ENCODE measurements at places on chromosomes 3 and 15.

DNA sequence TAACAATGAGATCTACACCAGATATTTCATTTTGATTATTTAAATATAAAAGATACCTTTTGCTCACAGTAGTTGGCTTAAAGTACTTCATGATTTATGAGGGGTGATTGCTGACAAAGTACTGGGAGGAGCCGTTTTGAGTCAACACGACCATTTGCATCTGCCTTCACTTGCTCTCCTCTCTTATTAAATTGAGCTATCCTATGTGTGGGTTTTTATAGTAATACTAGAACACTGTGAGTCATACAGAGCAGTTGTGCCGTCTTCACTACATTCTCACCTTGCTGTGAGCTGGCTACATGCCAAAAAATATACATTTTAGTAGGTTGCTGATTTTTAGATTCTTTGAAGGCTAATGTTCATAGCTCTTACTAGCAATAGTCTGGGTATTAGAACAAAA is 161.2 kb downstream of the ALCAM start:
- peak; percentile 21 for DNase-seq

- DNase-seq: no peak
Observed at GRCh38 chr3:122263058-122263457, 62.0 kb upstream of the CSTA start.

- DNase-seq: no peak
Observed at GRCh38 chr15:41806291-41807181, 21.4 kb upstream of the JMJD7 start.

DNA sequence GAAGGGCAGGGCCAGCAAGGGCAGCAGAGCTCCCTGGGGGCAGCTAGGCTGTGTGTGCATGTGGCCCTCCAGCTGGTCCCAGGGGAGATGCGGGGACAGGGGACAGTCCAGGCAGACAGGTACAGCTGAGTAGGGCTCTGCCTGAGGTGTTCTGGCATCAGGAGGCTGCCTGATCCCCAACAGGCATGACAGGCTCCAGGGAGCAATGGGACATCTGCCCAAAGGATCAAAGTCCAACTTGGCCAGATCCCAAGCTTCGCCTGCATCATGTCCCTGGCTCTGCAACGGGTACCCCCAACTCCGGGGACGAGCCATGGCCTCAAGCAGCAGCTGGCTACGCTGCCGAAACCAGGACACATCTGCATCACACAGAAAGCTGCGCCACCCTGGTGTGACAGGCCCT is 21.8 kb downstream of the ATRIP start:
- no peak for DNase-seq

DNA sequence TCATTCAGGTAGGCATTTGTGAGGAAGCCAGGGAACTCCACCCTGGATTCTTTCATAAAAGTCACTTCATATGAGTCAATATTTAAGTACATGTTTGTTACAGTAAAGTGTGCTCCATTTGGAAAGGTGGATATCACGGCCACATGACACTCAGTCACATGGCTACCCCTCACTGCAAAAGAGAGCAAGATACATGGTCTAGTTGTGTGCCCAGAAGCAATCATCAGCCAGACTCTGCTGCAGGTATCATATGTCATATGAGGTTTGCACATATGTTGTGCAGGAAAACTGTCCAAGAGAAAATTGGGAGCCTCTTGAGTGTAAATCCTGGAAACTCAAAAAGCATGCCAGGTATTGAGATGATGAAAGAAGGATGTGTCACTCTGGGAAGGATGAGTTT is 55.0 kb upstream of the NMNAT3 start:
- no peak for DNase-seq

DNA sequence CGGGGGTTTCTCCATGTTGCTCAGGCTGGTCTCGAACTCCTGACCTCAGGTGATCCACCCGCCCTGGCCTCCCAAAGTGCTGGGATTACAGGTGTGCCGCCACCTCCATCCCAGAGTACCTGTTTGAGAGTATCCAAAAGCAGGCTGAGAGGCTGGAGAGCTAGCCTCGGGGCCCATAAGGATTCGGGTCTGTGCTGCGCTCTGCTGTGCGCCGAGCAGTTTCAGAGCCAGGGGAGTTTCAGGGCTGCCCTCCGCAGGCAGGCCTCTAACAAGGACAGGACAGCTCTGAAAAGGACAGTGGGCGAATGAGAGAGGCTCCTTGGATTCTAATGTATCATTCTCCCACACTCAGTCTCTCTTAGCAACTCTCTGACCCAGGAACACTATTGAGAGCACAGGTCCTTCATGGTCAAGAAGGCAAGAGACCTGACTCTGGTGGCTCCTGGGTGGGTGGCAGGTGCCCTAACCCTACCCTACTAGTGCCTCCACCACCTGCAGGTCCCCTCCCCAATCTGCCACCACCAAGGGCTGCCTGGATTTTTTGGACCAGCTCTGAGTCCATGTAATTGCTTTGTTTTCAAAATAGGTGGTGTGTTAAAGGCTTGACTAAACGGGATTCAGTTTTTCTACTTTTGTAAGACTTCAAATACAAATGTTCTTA is 27.8 kb downstream of the MAGEF1 start:
- no peak for DNase-seq

DNA sequence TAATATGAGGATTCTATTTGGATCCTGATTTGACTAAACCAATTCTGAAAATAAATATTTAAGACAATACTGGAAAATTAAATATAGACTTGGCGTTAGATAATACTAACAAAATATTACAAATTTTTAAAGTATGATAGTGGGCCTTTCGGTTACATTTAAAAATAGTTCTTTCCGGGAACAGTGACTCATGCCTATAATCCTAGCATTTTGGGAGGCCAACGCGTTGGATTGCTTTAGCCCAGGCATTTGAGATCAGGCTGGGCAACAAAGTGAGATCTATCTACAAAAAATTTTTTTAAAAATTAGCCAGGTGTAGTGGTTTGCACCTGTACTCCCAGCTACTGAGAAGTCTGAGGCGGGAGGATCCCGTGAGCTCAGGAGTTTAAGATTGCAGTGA is 30.3 kb upstream of the GADL1 start:
- DNase-seq: no peak

- DNase-seq: no peak
Observed at GRCh38 chr3:149384911-149385321, 7.5 kb upstream of the TM4SF1 start.

DNA sequence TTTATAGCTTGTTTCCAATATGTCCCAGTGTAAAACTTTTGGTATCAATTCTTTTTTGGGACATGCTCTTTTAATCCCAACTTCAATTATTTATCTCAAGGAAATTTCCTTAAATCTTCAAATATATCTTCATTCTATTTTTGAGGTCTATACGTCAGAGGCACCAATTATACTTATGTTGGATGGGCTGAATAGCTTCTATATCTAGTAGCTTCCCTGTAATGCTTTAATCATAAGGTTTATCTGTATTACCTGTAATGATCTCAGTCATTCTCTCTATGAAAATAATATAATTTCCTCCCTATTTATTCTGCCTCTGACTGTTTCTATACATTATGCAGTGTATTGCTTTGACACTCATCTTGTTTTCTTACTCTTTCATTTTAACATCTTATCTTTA is 29.9 kb upstream of the MCCC1 start:
- DNase-seq: no peak

- DNase-seq: no peak
Observed at GRCh38 chr3:4376499-4376898, 73.3 kb downstream of the SETMAR start.

DNA sequence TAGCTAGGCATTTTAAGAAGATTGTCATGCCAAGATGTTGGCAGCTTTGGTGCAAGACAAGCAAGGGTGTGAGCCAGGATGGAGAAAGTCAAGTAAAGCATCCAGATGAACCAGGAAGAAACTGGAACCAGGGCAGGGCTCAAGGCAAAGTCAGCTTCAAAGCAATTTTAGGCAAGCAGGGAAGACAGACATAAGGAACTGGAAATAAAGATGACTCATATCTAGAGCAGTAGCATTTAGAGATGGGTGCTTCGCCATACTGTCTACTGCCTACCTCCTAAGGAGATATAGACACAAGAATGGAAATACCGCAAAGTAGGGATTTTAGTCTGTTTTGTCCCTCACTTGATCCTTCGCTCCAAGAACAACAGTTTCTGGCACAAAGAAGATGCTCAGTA is 59.9 kb downstream of the RYR3 start:
- DNase-seq: no peak

- no peak for DNase-seq
Observed at GRCh38 chr15:73273181-73274002, 95.4 kb downstream of the HCN4 start.

DNA sequence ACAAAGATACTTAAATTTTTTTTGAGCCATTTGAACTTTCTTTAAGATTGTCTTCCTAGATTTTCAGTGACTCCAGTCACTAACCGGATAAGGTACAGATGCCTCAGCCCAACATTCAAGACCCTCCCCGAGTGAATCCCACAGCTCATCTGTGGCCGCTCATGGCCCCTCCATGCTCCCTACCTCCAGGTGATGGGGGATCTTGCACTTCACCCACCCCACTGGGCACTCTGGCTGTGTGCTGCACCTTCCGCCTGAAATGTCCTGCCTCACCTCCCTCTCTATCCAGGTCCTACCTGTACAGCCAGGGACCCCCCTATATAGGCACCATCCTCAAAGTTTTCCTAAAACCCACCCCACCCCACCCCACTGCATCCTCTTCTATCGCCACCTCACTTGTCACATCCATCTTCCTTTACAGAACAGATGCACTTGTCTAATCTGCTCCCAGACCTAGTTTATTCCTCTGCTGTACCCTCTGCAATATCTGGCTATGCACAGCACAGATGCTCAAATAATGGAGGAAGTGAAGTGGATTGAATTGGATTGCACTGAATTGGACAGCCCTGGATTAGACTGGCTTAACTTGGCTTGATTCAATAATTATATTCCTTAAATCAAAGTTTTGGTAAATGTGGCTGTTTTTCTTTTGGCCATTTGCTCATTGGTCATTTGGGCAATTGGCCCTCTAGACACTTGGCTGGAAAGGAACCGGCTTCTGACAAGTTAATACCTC is 24.5 kb downstream of the NTRK3 start:
- DNase-seq: no peak

DNA sequence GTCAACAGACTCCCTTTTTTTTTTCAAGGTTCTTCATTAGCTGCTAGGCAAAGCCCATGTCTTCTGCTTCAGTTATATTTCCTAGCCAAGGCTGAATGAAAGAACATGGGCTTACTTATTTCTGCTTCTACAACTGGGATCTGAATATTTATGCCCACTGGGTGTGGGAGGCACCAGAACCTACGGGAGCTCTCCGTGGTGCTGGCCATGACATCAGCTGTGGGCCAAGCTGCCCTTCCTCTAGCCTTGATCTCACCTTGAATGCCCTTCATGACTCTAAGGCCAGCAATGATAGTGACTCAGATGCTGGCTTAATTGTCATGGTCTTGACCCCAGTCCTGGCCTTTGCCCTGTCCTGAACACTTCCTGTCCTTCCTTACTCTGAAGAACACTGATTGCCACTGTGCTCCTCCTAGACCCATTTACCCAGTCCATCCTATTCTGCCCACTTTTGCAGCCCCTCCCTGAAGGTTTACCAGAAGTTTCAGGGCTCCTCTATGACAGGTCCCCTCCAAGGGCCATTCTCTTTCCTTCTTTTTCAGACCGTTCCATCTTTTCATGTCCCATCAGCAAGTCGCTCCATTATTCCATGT is 32.8 kb upstream of the PRR20G start:
- no peak for DNase-seq

DNA sequence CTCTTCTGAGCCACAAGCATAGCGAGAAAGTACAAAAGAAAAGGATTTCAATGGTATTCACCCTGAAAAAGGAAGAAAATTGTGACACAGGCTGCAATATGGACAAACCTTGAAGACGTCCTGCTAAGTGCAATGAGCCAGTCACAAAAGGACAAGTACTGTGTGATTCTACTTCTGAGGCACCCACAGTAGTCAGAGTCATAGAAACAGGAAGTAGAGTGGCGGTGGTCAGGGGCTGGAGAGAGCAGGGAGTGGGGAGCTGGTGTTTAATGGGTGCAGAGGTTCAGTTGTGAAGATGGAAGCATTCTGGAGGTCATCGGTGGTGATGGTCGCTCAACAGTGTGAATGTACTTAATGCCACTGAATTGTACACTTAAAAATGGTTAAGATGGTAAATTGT is 180.5 kb downstream of the APBA2 start:
- DNase-seq: no peak

GRCh38 chr15:74781431-74782258 is at the start of gene CSK:
CSK (plus strand) TSS chr15:74782080; CDS start chr15:74798298, 16,218 bp downstream.
- peak; percentile 84 for DNase-seq

- DNase-seq: no peak
Observed at GRCh38 chr3:33115024-33115768, 1.4 kb downstream of the CRTAP start.

DNA sequence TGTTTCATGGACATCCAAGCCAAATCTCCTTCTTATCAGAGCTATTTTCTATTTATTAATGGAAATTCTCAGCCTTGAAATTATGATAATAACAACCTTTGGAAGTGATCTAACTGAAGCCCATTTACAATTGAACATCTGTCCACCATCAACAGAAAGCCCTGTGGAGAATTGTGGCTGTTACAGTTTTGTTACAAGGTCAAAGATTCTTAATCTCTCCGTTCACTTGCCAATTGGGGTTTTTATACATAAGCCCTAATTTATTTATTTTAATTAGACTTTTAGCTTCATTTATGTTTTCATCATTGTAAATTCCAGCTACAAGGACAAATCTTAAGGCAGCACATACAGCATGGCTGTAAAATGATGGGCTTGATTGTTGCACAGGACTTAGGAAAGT is 3.3 kb downstream of the CERS3 start:
- no peak for DNase-seq

GRCh38 chr3:76859596-76859995 is 180.3 kb upstream of the ROBO2 start:
- DNase-seq: no peak

DNA sequence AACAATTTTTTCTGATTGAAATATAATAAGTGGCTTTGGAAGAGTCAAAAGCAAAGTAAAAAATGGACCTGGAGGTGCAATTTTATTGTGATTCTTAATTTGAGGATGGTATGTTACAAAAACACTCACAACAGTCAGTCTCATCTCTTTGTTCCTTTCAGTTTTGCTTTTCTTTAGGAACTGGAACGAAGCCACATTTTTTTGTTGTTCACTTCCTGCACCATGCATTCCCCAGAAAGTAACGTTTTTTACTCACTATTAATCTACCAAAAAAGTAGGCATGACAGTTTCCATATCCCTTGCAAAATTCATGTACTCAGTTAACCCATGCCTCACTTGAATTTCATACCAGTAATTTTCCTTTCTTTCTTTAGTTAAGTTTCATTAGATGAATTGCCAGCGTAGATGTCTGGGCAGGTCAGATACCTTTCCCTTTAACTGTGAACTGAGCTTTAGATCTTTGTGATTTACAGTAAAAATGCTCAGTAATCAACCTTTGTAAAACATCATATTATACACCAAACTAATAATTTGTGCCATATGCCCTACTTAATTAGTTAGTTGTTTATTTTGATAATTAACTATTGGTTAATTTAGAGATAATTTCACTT is 384.3 kb downstream of the ROBO1 start:
- DNase-seq: no peak

GRCh38 chr3:4508048-4508981 is 15.2 kb downstream of the ITPR1 start:
- DNase-seq: peak; percentile 71

- no peak for DNase-seq
Observed at GRCh38 chr15:74589826-74590225, 25.8 kb upstream of the CLK3 start.

Measured in GM06990 (cell line).